Fibroblast of the conjunctiva (primary cell): ENCODE measurements at places on chromosomes 3 and 15.

DNA sequence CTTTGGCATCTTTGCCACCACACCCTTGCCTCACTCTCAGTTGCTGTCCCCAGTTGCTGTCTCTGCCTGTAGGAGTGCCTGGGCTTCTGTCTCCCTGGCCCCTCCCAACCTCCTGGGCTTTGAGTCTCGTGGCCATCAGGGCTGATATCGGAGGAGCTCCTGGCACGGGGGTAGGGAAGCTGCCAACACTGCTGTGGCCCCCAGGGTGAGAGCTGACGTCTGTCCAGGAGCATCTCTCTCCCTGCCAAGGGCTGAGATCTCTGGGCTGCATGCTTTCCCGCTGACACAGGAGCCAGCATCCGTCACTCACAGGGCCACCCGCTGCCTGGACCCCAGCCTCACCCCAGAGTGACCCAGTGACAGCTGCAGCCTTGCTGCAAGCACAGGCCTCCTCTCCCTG, 47.4 kb downstream of the EXOG start:
- DNase-seq: no peak

DNA sequence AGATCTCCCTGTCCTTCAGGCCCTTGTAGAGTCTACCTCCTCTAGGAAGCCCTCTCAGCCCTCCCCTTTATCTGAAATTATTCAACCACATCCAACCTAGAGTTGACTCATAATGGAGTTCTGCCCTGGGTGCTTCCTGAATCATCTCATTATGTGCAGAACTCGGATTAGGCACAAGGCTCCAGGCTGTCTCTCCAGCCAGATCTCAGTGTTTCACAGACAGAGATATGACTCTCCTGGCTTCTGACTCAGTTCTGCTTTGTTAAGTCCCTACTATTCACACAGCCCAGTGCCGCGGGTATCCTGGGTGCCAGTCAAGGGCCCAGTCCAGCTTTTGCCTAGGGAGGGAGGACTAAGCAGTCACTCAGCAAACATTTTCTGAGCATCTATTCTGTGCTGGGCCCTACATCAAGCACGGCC, 9.3 kb downstream of the STRA6 start:
- DNase-seq: no peak

- peak; percentile 39 for DNase-seq
Observed at GRCh38 chr3:38497031-38497430, 891 bp downstream of the EXOG start.

DNA sequence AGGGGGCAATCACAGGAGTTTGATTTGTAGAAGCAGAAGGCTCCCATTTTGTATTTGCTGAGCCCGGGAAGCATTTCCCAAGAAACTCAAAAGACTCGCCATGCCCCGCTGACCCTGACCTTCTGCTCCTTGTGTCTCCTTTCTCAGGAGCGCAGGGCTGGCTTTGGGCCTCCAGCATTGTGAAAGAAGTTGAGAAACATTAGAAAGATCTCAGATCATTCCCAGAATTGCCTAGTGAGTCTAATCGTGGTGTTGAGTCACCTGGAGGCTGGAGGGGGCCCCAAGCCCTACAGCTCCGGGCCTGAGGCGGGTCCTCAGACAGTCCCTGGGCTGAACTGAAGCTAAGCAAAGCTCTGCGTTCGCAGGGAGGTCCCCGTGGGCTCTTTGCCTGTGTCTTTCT, 10.9 kb upstream of the PIGZ start:
- peak; percentile 29 for DNase-seq

- no peak for DNase-seq
Observed at GRCh38 chr15:38701149-38701548, 136.5 kb upstream of the RASGRP1 start.

DNA sequence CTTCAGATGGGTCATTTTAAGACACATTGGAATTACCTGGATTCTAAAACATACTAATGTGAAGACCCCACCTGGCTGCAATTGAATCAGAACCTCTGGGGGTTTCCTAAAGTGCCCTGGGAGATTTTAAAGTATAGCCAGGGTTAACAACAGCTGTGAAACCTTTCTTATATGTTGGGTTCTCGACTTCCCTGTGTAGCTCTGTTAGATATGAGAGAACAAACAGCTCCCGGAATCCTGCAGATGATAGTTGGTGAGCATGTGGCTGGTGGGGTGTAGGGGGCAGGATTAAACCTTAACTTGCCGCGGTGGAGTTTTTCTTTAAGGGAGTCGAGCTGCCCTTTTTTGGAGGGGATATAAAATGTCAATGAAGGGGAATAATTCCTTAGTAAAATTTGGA, 12.1 kb downstream of the PLCL2 start:
- no peak for DNase-seq

GRCh38 chr3:38108649-38109579, 28.0 kb downstream of the ACAA1 start:
- no peak for DNase-seq

DNA sequence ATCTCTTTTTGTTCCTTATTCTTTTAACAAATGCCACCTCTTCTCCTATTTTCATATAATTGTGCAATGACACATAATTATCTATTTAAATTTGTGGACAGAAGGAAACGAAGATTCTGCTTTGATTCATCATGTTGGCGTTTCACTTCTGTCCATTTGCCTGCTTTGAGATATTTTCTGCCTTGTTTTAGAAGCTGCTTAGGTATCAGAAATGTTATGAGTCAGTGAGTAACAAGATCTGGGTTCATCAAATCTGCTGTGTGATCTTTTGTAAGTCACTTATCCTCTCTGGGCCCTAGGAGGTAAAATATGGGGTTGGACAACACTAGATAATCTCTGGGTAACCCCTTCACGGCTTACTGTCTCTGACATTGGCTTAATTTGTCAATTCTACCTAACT, 7.3 kb upstream of the MINDY4B start:
- DNase-seq: no peak

DNA sequence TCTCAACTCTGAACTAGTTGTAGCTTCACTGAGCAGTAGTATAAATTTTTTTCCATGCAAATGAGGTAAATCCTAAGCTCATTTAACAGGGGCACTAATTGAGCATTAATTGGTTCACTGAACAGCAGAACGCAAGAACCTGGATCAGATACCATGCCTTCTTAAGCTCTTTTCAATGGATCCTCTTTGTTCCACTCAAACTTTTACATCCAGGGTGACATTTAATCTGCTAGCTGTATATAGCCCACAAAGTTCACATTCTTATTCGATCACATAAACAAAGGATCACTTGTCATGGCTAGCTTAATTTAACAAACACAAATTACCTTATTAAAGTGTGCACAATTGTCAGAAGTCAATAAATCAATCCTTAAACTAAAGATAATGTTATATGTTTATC, 281.6 kb downstream of the CNTN6 start:
- DNase-seq: no peak

DNA sequence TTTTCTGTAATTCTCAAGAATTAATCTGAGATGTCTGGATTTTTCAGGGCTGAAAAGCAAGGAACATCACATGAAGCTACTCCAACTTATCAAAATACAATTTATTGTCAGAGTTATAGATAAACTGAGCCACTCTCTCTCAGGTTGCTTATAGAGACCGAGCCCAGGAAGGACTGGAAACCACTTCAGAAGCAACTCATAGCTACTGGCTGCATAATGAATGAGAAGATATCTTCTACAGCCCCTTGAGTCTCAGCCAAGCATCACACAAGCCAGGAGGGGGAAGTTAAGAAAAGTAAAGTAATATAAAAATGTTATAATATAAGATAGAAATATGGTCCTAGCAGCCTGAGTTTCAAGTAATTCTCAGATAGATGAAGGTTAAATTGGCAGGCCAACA, 186.0 kb downstream of the TNIK start:
- DNase-seq: no peak

- no peak for DNase-seq
Observed at GRCh38 chr15:24054547-24055245, 367.6 kb upstream of the NDN start.

- DNase-seq: no peak
Observed at GRCh38 chr3:112610121-112610520, 30.8 kb downstream of the CCDC80 start.

GRCh38 chr3:186988806-186989205, 58.5 kb downstream of the ST6GAL1 start:
- no peak for DNase-seq

DNA sequence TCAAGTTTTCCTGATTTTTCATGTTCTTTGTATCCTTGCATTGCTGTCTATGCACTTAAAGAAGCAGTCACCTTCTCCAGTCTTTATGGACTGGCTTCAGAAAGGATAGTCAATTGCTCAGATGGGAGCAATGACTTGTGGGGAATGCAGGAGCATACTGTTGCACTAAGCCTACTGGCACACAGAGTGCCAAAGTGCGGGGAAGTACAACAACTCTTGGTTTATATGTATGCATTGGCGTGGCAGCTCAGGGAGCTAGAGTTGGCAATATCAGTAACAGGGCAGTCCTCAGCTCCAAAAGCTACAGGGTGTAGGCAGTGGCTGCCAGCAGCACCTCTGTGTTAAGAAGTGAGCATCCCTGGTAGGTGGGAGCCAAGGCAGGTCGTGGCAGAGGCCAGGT, 141.1 kb downstream of the SCAPER start:
- DNase-seq: no peak

- DNase-seq: no peak
Observed at GRCh38 chr15:66751579-66751978, 49.5 kb downstream of the SMAD6 start.

DNA sequence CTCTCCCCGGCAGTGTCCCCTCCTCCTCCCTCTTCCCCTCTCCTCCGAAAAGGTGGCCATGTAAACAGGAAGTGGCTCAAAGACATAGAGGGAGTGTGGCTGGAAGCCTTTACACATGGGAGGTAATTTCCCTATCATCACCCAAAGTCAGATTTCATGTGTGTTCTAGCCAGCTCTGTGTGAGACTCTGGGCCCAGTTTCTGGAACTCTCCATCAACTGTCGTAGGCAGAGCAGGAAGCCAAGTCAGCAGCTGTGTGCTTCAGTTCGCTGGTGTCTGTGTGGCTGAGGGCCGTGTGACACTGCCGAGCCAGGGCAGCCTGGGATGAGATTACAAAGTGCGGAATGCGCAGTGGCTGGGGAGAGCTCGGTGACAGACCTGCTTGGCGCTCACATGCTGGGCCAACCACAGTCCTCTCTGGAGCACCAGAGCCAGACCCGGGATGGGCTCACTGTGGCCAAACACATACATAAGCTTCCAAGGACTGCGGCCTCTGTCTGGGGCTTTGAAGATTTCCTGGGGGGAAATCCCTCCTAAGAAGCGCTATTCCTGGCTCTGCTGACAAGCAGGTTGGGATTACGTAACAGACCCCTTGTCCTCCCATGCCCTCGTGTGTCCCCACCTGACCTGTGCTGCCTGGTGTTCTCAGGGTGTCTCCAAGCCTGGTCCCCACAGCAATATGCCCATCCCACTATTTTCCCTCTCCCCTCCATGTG, 50.7 kb downstream of the UMPS start:
- DNase-seq: no peak

DNA sequence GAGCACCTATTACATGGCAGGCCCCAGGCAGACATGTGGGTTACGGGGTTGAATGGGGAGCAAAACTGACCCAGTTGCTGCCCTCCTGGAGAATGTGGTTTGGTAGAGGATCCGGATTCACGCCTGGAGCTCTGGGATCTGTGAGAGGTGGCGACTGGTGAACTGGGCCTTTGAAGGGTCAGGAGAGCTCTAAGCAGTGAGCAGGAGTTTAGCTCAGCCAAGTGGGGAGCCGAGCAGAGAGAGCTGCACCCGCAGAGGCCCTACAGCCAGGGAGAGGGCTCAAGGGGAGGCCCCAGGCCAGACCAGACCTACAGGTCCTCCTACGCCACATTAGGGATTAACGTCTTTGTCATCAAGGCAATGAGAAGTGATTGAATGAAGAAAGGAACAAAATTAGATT, 179.8 kb upstream of the TLE3 start:
- no peak for DNase-seq

- DNase-seq: no peak
Observed at GRCh38 chr15:85354461-85354860, 25.9 kb upstream of the AKAP13 start.

- DNase-seq: peak; percentile 28
Observed at GRCh38 chr3:172557515-172558220, 34.4 kb upstream of the TNFSF10 start.

DNA sequence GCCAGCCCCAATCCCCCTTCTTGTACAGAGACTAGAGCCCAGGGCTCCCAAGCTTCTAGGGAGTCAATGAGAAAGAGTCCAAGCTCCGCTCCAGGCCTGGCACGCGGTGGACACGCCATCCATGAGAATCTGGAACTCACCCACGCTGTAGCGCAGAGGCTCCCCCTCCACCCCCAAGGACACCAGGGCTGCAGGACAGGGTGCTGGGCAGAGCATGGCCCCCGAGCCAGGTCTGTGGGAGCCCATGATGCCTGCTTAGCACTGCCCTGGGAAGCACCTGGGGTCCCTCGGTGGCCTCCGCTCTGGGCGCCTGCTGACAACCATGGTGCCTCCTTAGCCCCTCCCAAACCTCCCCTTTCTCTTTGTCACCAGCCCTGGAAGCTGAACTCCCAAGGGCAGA, 28.5 kb downstream of the ACSBG1 start:
- no peak for DNase-seq

GRCh38 chr3:182519569-182519968, 273.7 kb upstream of the ATP11B start:
- no peak for DNase-seq

- no peak for DNase-seq
Observed at GRCh38 chr15:35858707-35859106, 312.7 kb upstream of the DPH6 start.

DNA sequence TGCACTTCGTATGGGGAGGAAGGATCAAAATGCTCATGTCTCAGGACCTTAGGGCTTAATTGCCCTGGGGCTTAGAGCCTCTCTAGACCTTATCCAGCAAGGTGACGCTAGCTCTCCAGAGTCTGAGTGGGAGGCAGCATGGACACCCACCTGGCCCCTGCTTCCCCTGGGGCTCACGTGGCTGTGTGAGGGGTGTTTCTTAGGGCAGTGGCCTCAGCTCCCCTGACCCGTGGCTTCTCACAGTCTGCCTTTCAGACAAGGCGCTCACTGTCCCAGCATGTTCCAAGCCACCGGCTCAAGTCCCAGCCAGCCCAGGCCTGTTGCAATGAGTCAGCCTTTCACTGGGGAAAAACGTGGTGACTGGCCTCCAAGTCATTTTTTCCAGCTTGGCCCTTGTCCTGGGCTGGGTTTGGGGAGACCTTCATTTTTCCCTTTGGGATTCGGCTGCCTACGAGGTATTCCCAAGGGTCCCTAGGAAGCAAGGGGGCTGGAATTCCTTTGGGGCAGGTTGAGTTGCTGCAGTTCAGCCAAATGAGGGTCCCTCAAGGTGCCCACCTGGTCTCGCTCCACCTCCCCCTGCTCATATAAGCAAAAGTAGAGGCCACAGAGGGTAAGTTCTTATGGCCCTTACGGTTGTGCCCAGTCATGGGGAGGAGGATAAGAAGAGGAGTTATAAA, 15.7 kb downstream of the BHLHE40 start:
- DNase-seq: no peak

DNA sequence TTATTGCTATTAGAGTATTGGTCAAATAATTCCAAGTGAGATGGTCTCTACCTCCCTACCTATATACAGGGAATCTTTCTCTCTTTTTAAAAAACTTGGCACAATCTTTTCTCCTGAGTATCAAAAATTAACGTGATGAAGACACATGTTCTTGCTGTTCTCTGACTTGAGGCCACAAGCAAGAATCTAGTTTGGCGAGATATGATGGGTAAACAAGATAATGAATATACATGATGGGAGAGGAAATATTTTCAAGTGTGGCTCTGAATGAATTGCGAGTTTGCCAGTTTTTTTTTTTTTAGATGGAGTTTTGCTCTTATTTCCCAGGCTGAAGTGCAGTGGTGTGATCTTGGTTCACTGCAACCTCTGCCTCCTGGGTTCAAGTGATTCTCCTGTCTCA, 11.6 kb downstream of the NR1D2 start:
- no peak for DNase-seq

- DNase-seq: peak; percentile 33
Observed at GRCh38 chr3:28667646-28668621, 319.3 kb upstream of the AZI2 start.
